Skin of body (tissue), 3 donors: ENCODE measurements at places on chromosomes 7 and 10. TPM values are rescaled to one million over a fixed set of nuclear protein-coding genes. Genes with fewer than 3 reads are reported as not detected.

GIMAP5 gene
- 11.5 TPM for total RNA-seq

RAB19 gene
- total RNA-seq: 0.49 TPM

GET4 gene
- 23.7 TPM for total RNA-seq

IQUB gene
- 0.49 TPM for total RNA-seq

TMEM26 gene
- total RNA-seq: 5.1 TPM

GJD4 gene
- total RNA-seq: not detected

LRIT1 gene
- not detected for total RNA-seq

PHYHIPL gene
- total RNA-seq: 1.2 TPM

CNTNAP2 gene
- 1.9 TPM for total RNA-seq

HABP2 gene
- not detected for total RNA-seq

XRCC2 gene
- 3.6 TPM for total RNA-seq

CC2D2B gene
- total RNA-seq: 1.6 TPM

PON2 gene
- 80.1 TPM for total RNA-seq

IDI2 gene
- not detected for total RNA-seq

MCM10 gene
- 5.8 TPM for total RNA-seq

LRRC18 gene
- 0.39 TPM for total RNA-seq

TEX47 gene
- total RNA-seq: not detected

REPIN1 gene
- 21.1 TPM for total RNA-seq

PI4K2A gene
- total RNA-seq: 7.7 TPM

FXYD4 gene
- total RNA-seq: not detected

MMRN2 gene
- 20.4 TPM for total RNA-seq

ZCCHC24 gene
- 13.5 TPM for total RNA-seq

SFR1 gene
- 5.6 TPM for total RNA-seq

FFAR4 gene
- total RNA-seq: 1.6 TPM

CEP41 gene
- total RNA-seq: 5.4 TPM

FZD1 gene
- total RNA-seq: 15.9 TPM

CTAGE6 gene
- total RNA-seq: 1.3 TPM

NXPH1 gene
- 0.10 TPM for total RNA-seq
